ENCODE measurements at places on chromosomes 7 and 10.

DNA sequence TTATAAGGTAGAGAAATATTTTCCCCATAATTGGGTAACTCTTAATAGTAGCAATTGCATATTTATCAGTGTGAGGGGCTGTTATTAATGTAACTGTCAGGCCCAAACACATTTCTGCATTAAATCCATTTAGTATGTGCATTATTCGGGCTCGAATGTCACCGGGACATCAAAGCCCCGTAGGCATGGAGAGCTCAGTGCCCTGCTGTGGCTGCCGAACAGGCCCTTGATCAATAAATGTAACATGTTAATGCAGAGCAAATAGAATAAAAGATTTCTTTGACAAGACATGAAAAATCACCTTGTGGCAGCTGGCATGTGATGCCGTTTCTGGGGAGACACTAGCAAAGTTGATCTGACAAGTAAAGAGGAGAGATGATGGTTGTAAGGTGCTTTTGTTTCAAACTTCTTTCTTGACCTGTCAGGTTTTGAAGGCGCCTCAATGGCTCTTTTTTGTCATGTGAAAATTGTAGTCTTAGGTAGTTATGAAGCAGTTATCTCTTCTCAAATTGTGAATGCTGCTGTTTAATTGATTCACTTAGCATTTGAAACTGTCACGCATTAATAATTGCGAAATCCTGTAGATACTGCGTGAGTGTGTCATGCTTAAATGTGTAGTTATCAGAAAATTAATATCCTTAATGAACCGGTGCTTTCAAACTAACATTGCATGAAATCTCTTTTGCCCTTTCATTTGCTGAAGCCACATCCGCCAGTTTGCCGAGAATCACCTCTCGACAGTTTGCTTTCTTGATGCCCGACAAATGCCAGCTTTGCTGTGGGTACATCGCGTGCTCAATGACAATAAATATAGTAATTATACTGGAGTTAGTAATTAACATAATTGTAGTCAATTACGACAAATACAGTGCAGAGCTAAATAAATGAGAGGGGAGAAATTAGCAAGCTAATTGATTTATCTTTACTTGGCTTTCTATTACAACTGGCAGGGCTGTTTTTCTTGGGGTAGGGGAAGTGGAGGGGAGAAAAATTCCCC, 19.5 kb downstream of the LRMDA start:
- no peak for DNase-seq

GRCh38 chr7:151699147-151699927, 177.6 kb downstream of the PRKAG2 start:
- no peak for DNase-seq

DNA sequence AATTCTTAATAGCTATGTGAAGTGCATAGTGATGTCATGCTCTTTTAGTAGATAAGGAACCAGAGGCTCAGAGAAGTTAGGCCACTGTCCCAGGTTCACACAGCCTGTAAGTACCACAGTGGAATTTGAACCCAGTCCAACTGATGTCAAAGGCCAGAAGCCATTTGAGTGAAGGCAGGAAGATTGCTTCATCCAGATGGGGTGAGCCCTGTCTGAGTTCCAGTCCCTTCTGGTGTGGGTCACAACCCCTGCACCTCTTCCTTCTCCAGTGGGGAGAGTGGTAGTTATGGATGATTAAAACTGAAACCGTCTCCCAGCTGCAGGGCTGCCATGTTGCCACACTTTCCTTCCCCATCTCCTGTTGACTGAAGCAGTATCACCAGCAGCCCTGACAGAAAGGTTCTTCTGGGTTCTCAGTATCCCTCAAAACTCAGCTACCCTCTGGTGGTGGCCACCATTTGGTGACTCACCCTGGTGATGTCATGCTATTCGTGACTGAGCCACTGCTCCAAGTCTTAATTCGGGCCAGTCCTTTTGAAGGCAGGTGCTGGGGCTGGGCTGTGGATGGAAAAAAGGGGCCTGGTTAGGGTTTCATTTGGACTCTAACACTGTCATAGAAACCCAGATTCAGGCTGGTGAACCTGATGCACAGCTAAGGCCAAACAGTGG, 1.5 kb upstream of the C10orf95 start:
- no peak for DNase-seq

DNA sequence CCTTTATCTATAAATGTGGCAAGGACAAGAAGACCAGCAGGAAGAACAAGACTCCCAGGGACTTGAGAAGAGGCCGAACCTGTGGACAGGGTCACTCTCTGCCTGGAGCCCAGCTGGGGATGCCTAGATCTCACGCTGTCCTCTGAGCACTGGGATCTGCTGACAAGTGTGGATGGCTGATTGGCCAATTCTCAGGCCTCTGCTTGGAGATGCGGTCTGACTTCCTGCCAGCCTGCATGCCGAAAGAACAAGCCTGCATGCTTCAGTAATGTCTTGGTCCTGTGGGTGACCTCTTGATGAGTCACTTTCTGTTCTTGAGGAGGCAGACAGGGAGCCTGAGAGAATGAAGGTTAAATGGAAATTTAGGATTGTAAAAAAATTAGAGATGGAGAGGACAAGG, 84.7 kb downstream of the TMEM178B start:
- no peak for DNase-seq

GRCh38 chr10:118800920-118801319, 46.1 kb upstream of the CACUL1 start:
- DNase-seq = no peak
